Activated naive CD4-positive, alpha-beta T cell treated with anti-CD3 and anti-CD28 coated beads, Interleukin-2, amount 10 ng/mL, durations not matched to agents 7 days and 5 days (primary cell): ENCODE measurements at places on chromosomes 6 and 20.

DNA sequence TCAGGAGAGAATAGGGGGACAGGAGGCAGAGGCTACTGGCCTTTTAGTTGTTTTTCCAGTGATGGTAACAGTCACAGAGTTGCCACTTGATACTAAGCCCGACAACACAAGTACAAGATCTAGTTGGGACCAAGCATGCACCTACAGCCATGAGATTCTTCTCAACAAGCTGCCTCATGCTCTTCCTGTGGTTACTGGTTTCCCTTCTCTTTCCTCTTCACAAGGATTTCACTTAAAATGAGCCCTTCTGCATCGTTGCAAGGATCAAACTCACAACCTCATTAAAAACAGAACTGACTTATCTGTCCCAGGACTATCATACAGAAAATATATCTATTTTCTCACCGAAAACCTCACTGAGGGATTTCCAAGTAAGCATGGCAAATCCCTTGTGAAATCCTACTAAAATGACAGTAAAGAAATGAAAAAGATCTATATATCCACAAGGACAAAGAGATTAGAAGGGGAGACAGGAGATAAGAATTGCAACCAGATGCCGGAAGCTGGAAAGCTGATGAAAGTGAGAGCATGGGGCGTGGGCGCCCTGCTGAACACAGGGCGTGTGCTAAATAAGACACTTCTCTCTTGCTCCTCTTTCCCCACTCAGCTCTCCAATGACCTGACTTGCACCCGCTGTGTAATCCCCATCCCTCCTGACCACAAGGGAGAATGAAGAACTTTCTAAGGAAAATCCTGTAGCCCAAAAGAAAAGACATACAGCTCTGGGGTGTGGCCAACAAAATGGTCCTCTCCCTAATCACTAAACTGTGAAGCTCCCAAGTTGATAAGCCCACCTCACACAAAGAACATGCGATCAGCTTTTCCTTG is 13.4 kb downstream of the MTFR2 start:
- H3K27ac ChIP-seq: peak overlapping the region; percentile 24
- no peak for DNase-seq
- H3K4me3 ChIP-seq: no peak overlapping the region
- H3K27me3 ChIP-seq: no peaks in the 10 kb centered on the region
- peaks cover 45% of the 10 kb centered on the region for H3K36me3 ChIP-seq

DNA sequence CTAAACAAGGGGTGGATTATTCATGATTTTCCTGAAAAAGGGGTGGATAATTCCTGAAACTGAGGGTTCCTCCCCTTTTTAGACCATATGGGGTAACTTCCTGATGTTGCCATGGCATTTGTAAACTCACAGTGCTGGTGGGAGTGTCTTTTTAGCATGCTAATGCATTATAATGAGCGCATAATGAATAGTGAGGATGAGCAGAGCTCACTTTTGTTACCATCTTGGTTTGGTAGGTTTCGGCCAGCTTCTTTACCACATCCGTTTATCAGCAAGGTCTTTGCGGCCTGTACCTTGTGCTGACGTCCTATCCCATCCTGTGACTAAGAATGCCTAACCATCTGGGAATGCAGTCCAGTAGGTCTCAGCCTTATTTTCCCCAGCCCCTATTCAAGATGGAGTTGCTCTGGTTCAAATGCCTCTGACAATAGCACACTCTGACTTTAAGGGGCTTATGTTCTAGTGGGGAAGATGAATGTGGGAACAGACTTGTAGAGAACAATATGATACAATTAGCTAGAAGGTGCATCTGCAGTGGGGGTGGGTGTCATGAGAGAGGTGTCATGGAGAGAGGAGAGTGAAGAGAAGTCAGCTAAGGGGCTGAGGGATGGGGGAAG is 4.2 kb upstream of the GPR31 start:
- H3K4me1 ChIP-seq: no peaks in the 10 kb centered on the region
- DNase-seq: no peak
- H3K27ac ChIP-seq: no peak overlapping the region
- peaks cover 6% of the 10 kb centered on the region for H3K27me3 ChIP-seq

DNA sequence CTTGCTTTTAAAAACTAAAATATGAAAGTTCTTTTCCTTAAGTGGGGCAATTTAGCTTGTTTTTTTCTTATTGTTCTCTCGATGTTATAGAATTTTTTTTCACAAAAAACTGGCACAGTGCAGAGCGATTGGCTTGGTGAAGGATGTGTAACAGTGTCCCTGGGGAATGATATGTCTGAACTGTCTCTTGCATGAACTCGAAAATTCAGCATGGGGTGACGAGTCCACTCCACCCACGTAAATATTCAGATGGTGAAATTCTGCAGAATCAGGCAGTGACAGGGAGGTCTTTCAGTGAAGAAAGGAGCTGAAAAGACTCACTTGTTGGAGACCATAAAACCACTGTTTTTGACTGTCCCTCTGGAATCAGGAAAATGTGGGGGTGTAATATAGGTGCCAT is 505.3 kb downstream of the MMUT start:
- no peaks in the 10 kb centered on the region for H3K36me3 ChIP-seq
- H3K4me1 ChIP-seq: no peaks in the 10 kb centered on the region
- H3K4me3 ChIP-seq: no peak overlapping the region

DNA sequence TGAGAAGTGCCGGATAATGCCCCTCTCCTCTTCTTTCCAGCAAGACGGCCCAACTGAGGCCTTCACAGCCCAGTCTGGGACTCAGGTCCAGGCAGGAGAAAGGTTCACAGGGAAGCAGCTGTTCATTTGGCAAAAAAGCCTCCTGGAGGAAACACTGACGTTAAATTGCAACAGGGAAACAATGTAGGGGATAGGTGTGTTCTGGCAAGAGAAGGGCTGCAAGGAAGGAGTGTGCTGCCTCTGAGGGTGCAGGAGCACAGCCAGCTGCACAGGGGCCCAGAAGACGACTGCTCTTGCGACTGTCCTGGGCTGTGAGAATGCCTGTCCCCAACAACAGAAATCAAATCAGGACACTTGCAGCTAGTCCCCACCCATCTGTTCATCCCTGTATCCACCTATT is 70.6 kb upstream of the PMEPA1 start:
- no peak for DNase-seq
- no peaks in the 10 kb centered on the region for H3K4me1 ChIP-seq
- no peaks in the 10 kb centered on the region for H3K36me3 ChIP-seq
- H3K4me3 ChIP-seq: no peak overlapping the region
- H3K27ac ChIP-seq: no peak overlapping the region

DNA sequence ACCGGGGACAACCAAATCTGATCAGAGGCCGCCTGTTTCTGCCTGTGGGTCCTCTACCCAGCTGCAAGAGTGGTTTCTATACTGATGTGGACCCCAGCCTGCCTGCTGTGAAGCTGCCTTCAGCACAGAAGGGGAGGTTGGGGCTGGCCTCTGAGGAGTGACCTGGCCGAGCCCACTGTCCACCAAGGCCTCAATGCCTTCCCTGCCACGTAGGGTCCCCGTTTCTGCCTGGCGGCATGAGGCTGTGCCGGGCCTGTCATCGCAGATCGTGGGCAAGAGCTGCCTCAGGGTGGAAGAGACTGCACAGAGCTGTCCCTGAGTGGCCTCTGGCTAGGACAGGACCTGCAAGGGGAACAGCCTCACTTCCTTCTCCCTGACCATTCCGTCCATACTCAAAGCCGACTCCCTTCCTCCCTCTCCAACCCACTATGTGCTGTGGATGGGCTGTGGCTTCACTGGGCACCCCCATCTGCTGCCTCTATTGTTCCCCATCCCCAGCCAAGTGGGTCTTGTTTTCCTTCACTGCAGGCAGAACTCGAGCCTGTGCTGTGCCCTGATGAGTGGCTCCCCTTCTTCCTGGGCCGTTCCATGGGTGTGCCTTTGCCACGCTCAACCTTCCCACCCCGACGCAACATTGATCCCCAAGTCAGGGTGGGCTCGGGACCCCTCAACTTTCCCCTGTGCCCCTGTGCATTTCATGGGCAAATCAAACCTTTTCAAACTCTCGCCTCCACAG is 60.3 kb downstream of the ERMARD start:
- H3K27me3 ChIP-seq: peaks cover 49% of the 10 kb centered on the region
- no peak overlapping the region for H3K27ac ChIP-seq
- peaks cover 9% of the 10 kb centered on the region for H3K4me1 ChIP-seq
- DNase-seq: no peak
